Stimulated activated CD4-positive, alpha-beta T cell treated with anti-CD3 and anti-CD28 coated beads, TNF-alpha, amount 100 ng/mL, for 48 hours (primary cell): ENCODE measurements at places on chromosomes 13 and 19.
A peak's percentile ranks its signal among the peaks of the same experiment; 100 is the strongest.

DNA sequence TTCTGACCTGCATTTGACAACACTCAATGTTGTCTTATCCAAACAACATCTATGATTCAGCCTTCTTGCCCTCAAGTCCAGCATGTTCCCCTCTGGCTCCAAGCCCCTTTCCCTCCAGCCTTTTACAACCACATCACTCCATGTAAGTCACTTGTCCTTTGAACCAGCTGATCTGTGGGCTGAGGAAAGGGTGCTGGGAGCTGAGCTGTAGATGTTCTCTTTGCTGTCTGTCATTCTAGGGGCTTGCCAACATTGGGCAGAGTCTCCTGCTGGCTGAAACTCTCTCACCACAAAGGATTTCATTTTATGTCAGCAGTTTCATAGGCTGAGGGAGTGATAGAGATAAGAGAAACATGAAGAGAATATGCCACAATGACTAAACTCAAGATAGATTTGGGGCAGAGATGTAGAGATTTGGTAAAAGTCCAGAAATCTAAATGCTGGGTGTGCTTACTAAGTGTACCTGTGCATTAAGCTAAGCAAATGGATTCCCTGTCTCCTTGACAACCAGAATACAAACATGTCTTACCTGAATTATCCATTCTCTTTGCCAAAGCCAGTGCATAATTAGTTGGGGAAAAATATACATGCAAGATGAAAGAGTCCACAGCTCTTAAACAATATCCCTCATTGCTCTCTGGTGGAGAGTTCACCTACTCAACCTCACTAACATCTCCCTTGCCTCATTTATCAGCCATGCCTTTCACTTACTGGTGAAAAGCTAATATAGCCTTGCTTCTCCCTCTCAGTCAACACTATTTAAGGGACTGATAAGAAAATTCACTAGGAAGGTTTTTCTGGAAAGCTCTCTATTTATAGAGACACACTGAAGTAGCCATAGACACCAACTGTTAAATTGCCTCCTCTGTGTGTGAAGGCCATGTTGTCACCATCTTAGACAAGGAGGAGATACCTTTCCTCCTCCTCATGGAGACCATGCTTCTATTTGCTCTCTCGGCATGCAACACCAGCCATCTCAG, 175.5 kb upstream of the SERP2 start:
- peak; percentile 38 for DNase-seq

- peak; percentile 19 for DNase-seq
Observed at GRCh38 chr19:13430790-13431582, 75.3 kb downstream of the CACNA1A start.

DNA sequence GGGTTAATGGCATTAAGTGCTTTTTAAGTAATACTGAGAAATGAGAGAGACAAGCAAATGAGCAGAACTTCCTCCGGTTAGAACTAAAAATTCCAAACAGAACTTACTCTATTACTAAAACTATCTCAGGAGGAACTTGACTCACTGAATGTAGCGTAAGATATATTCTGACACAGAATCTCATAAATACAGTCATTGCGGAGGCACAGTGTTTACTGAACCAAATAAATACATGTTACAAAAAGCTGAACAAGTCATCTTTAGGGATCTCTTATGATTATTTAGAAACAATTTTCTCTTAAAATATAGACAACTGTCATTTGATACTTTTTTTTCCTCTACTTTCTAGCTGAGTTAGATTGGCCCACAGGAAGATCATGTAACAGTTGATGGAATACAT, 283.1 kb downstream of the KLF12 start:
- DNase-seq: no peak

DNA sequence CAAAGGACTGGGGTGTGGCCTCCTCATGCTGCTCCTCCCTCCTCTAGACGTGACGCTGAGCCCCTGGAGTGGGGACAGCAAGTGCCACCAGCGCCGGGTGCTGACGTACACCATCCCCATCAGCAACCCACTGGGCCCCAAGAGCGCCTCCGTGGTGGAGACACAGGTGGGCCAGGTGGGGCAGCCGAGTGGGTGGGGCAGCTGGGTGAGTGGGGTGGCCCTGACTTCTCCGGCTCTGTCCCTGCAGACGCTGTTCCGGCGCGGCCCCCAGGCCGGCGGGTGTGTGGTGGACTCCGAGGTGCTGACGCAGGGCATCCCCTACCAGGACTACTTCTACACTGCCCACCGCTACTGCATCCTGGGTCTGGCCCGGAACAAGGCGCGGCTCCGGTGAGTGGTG, 11.1 kb upstream of the SCN1B start:
- DNase-seq: no peak

DNA sequence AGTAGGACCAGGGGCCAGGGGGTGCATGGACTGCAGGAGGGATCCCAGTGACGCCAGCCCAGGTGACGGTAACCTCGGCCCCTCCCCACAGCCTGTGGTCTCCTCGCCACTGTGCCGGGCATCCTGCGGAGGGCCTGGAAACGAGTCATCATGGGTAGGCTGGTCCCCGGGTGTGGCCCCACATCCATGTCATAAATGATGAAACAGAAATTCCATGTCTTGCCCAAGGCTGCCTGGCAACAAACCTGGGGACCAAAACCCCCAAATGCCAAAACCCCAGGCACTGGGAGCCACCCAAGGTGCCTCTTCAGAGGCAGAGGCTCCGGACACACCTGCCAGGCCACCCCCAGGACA, 20.9 kb downstream of the MAP2K2 start:
- no peak for DNase-seq
